ENCODE measurements at places on chromosomes 2 and 18. TPM values are rescaled to one million over a fixed set of nuclear protein-coding genes. Genes with fewer than 3 reads are reported as not detected.

GRCh38 chr2:110868971-110869370 is 136.6 kb downstream of the ACOXL start:
- H3K27ac ChIP-seq: no peak overlapping the region
- H3K36me3 ChIP-seq: no peaks in the 10 kb centered on the region
- H3K4me1 ChIP-seq: no peaks in the 10 kb centered on the region
- no peaks in the 10 kb centered on the region for H3K27me3 ChIP-seq
- no peak overlapping the region for H3K4me3 ChIP-seq

The ABCG8 gene
- total RNA-seq: not detected

DNA sequence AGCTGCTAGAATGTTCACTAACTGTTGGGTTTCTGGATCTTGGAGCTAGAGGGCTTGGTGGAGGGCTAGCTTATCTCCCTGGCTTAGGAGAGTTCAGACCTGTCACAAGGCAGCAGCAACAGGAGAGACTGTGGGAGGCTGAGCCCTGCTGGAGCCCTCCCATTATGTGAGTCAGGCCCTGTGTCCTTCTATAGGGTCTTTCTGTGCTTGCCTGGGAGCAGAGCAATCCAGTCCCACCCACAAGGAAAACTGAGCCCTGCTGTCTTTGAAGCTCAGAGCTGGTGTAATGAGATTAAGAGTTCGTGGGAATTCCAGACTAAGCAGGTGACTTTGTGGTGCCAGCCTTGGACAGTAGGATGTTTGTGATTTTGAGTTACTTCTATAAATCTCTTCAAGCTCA is 249.0 kb downstream of the TTC32 start:
- H3K4me3 ChIP-seq: no peak overlapping the region
- H3K27ac ChIP-seq: no peak overlapping the region
- no peaks in the 10 kb centered on the region for H3K4me1 ChIP-seq
- no peaks in the 10 kb centered on the region for H3K27me3 ChIP-seq
- H3K36me3 ChIP-seq: no peaks in the 10 kb centered on the region

GRCh38 chr2:102110171-102110570 is 32.4 kb upstream of the IL1R1 start:
- H3K27ac ChIP-seq: peak overlapping the region; percentile 51
- no peaks in the 10 kb centered on the region for H3K27me3 ChIP-seq
- peaks cover 56% of the 10 kb centered on the region for H3K4me1 ChIP-seq
- no peaks in the 10 kb centered on the region for H3K36me3 ChIP-seq
- H3K4me3 ChIP-seq: no peak overlapping the region
- DNase-seq: no peak

The IL1R2 gene
- total RNA-seq: 23.3 TPM

Measured in lower lobe of right lung (tissue), 2 donors.